ENCODE measurements at places on chromosomes 4 and X. TPM values are rescaled to one million over a fixed set of nuclear protein-coding genes. Genes with fewer than 3 reads are reported as not detected.

Gene HSFX4
- not detected for total RNA-seq

Gene HAUS3
- 7.8 TPM for total RNA-seq

Gene FAM241A
- total RNA-seq = 1.1 TPM

Gene IL2RG
- total RNA-seq = not detected

Gene CLDN22
- total RNA-seq = not detected
